H7 (cell line): ENCODE measurements at places on chromosomes 1 and 21. TPM values are rescaled to one million over a fixed set of nuclear protein-coding genes. Genes with fewer than 3 reads are reported as not detected.

GCSAML gene
- not detected in 2 replicates for total RNA-seq

FASLG gene
- not detected in 2 replicates for total RNA-seq

SPRR2F gene
- not detected in 2 replicates for total RNA-seq

CENPL gene
- total RNA-seq: 32.8 and 33.1 TPM in 2 replicates

SPRR4 gene
- total RNA-seq: not detected in 2 replicates

- DNase-seq: peak; percentile 22
Observed at GRCh38 chr1:88595355-88596002, 88.6 kb upstream of the PKN2 start.

- no peak for DNase-seq
Observed at GRCh38 chr1:211548321-211549091, 30.5 kb downstream of the SLC30A1 start.

- DNase-seq: no peak
Observed at GRCh38 chr1:99963041-99963795, 6.6 kb upstream of the SLC35A3 start.

- no peak for DNase-seq
Observed at GRCh38 chr21:31410499-31411131, 66.6 kb upstream of the TIAM1 start.

DNA sequence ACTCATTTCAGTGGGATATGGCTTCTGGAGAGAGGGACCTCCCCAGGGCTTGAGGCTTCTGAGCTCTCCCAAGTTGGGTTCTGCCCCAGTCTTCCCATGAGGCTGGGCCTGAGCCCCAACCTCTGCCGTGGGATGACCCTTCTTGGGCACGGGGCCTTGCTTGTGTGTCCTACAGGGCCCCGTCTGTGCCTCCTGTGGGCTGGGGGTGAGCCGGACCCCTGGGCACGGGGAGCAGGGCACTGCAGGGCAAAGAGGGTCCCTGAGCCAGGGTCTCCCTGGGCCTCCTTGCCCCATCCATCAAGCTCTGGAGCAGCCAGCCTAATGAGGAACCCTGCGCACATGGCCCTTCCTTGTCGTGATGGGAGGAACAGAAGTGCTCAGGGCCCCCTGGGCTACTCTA, 5.2 kb upstream of the SMYD3 start:
- DNase-seq: no peak

- no peak for DNase-seq
Observed at GRCh38 chr1:78526496-78526895, 35.7 kb downstream of the PTGFR start.

GRCh38 chr1:55010194-55010886, 11.6 kb downstream of the BSND start:
- DNase-seq: peak; percentile 64

GRCh38 chr1:220887202-220887519, 7.9 kb downstream of the HLX start:
- no peak for DNase-seq

DNA sequence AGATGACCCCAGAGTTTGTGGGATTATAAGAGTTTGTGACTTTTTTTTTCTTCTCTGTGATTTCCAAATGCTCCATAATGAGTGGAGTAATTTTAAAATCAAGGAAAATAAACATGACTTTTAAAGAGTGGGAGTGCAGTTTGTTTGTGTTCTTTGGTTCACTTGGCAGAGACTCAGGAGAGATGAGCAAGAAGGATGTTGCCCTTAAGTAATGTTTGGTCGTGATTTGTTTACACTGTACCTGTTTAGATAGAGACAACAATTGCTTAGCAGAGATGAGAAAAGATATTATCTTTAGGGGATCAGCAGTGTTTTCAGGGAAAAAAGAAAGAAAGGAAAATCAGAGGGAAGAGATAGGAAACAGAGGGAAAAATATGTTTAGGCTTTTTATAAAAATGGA, 170.8 kb downstream of the ADSS2 start:
- no peak for DNase-seq

MCOLN3 gene
- 1.2 and 1.5 TPM in 2 replicates for total RNA-seq

DNA sequence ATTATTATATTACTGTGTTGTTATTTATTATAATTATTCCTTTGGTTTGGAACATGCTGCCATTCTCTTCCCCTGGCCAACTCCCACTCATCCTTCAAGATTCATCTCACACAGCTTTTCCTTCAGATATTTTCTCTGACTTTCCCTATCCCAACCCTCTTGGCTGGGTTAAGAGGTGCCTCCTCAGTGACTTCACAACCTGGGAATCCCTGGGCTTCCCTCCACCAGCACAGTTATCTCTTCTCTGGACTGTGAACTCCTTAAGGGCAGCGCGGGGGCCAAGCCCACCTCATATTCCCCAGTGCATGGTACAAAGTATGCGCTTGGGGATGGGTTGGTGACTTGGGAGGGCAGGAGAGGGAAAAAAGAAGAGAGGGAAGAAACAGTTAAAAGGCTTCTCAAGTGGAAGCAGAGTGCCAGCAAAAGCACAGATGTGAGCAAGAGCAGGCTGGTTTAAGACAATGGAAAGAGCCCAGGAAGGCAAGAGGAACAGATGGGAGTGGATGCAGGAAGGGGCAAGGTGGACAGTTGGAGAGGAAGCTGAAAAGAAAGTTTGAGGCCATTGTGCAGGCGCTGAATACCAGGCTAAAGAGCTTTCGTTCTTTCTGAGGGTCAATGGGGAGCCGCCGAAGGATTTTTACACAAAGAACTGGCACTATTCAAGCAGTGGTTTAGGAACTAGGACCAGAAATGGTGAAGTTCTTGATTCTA, 132.3 kb downstream of the BEND5 start:
- DNase-seq: no peak

DNA sequence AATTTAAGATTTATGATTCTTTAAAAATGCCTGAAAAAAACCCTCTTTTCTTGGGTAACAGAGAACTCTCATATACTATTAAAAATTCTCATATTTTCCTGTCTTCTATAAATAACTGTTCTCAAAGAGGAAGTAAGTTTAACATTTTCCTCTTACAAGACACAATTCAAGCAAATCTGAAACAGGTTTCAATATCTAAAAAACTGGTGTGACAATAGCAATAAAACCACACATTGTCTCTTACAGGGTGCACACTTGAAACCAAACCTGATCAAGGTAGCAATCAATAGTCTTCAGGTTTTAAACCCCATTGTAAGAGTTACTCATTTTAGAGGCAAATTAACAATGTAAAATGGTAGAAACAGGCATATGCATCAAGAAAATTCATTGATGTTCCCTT, 28.0 kb downstream of the FUBP1 start:
- no peak for DNase-seq

GRCh38 chr1:240138867-240139266, 47.2 kb downstream of the FMN2 start:
- peak; percentile 19 for DNase-seq

DNA sequence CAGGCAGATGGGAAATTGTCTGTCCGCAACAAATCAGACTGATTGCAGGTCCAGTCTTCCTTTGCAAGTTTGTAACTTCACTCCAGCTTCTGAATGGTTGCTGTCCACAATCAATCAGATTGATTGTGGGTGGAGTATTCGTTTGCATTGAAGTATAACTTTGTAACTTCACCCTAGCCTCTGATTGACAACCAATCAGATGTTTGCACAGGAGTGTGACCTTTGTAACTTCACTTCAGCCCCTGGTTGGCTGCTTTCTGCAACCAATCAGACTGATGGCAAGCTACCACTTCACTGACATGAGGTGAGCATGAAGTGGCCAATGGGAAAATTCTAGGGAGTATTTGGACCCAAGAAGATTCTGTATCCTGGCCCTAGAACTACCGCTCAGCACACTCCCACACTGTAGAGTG, 25.7 kb downstream of the OR10J1 start:
- no peak for DNase-seq

DNA sequence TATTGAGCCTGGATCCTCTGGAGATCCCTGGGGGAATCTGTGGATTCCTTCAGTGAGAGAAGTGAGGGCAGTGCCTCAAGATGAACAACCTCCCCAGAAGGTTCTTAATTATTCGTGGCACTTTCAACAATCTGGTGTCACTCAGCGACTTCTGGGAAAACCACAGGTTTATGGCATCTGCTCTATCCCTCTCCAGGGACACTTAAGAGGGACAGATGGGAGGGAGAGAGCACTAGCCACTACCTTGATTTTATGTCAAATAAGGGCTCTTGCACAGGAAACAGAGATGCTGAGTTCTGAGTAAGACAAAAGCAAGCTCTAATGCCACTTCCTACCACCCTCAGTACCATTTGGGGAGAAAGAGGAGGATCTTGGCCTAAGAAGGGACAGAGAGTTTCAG, 21.2 kb upstream of the CHI3L1 start:
- DNase-seq: no peak

DNA sequence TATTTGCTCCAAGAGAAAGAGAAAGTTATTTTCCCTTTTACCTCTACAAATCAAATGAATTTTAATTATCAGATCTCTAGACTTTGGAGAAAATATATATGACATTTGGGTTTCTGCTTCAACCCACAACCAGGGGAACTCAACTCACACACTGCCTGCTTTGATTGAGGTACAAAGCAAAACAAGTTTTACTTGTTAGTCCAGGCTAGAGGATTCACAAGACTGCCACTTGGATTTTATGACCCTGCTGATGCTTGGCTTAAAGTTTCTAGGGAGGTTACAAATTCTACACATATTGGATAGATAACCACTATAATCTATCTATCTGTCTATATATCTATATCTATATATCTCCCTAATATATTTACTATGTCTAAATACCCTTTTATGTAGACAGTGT, 467.3 kb upstream of the RGS18 start:
- DNase-seq: no peak

DNA sequence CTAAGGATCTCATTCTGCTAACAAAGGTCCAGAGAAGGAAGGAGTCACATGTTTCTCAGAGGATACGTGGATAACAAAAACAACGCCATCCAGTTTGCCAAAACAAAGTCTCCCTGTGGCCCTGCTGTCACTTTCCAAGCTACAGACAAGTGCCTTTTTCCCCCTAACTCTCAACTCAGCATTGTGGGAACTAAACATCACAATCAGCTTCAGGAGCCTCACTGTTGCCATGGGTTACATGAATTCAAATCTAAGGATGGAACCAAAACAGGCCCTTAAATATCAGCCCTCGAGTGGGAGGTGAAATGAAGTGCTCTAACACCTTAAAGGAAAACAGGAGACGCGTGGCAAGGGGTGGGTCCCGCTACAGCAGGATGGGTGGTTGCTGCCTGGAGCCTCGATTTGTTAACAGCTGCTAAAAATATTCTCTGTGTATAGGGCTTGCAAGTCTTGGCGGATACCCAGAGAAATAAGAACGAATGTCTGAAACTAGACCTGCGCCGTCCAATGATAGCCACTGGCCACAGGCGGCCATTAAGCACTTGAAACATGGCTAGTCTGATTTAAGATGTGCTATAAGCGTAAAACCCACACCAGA, 66.4 kb upstream of the SOD1 start:
- no peak for DNase-seq

- DNase-seq: no peak
Observed at GRCh38 chr1:56541408-56541807, 38.0 kb downstream of the PLPP3 start.

- DNase-seq: peak; percentile 96
Observed at GRCh38 chr1:32972814-32973428, 8.3 kb upstream of the RNF19B start.

- peak; percentile 62 for DNase-seq
Observed at GRCh38 chr1:205518661-205519540, 14.4 kb downstream of the CDK18 start.

GRCh38 chr21:16047904-16048303, 318.1 kb downstream of the USP25 start:
- DNase-seq: no peak

DNA sequence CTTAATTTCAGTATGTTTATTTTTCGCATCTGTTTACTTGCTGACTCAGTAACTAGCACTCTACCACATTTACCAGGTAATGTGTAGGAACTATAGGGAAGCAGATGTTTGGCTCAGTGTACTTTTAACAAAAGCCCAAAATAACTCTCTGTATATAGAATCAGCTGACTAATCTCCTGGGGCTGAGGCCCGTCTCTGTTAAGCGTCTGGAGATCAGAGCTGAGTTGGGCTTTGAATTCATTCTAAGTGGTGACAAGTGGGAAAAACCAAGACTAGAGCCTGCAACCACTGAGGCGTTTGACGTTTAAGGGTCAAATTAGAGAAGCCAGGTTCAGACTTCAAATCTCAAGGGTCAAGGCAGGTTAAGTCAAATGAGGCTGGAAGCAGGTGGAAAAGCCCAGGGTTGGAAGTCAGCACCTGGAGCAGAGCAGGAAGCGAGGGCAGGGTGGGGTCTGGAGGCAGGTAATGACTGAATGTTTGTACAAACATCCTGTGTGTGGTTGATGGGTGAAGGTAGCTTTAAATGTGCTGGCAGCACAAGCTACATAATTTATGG, 56.8 kb upstream of the LYST start:
- DNase-seq: no peak

DNA sequence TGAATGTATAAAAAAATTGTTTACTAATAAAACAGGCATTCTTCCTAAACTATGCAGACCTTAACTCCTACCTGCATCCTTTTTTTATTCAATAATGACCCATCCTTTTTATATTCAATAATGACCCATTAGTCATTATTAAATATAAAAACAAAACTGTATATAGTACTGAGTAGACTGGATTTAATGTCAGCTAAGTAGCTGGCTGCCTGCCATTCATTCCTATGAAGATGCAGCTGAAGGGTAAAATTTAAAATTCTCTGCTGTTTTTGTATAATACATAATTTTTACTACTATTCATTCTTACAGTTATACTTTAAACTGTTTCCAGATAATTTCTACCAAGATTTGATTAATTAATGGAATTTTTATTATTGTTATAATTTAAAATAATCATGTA, 79.3 kb downstream of the DENND1B start:
- no peak for DNase-seq

DNA sequence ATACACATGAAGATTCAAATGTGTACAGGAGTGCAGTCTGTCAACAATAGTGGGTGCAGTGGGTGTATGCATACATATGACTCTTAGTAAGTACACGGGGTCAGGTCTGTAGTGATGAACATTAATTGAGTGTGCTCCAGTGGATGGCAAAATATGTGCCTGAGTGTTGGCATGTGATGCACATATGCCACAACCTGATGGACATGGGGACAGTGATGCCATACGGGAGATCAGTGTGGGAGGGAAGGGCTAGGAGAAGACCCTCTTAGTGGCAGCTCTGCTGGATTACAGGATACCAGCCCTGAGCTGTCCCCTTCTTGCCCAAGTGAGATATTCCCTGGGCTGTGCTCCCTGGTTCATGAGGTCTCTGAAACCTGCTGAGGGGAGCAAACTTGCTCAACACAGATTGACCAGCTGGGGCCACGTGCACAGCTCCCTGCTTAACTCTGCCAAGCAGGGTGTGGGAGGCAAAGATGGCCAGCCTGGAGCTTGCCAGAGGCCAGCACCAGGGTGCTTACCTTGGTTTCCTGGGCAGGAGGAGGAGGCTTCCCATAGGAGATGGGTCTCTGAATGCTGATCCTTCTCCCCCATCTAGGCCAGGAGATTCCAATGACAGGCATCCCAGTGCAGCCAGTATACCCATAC, 2.2 kb downstream of the SHISA4 start:
- peak; percentile 13 for DNase-seq

- DNase-seq: no peak
Observed at GRCh38 chr1:84995484-84996334, 1.2 kb downstream of the MCOLN2 start.

DNA sequence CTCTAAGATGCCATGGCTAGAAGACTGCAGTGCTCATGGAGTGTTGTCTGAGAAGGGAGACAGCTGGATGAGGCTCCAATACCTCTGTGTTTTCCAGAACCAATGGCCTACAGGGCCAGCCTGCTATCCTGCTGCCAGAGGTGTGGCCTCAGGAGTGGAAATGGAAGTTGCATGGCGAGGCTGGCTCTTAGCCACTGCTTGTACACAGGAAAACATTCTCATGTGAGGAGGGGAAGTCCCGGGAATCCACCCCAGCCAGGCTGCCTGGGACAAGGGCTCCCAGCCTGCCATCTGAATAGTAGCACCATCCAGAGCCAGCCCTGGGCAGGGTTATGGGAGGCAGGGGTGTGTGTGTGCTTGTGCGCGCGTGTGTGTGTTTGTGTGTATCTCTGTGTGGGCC, 56.5 kb downstream of the SDC3 start:
- DNase-seq: no peak
